ENCODE measurements at places on chromosomes 5 and 9.

DNA sequence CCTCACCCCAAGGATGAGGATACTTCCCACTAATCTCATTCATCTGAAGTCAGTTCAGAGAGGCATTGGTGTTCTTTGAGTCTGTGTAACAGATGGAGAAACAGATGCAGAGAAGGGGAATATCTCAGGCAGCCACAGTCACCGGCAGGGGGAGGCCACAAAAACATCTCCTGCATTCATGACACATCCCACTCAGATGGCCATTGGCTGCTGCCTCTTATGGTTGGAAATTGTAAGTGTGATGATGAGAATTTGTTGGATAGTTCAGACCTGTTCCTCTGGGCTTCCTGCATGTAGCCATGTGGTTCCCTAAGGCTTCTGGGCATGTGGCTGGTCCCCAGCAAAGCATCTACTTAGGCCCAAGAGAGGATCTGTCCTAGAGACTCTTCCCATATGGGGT lies 45.9 kb upstream of the GABRP start:
- DNase-seq, result no peak

DNA sequence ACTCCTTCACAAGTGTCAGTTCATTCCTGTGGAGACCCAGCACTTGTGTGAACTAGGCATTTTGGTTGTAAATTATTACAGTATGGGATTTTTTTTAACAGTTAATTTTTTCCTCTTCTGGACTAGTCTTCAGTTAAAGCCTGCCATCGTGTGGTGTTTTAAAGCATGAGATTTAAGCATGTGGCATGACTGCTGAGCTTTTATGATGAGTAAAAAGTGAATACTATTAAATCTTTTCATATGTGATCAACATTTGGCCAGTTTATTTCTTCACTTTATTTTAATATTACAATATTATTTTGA lies 25.0 kb downstream of the LMNB1 start:
- DNase-seq, result no peak

DNA sequence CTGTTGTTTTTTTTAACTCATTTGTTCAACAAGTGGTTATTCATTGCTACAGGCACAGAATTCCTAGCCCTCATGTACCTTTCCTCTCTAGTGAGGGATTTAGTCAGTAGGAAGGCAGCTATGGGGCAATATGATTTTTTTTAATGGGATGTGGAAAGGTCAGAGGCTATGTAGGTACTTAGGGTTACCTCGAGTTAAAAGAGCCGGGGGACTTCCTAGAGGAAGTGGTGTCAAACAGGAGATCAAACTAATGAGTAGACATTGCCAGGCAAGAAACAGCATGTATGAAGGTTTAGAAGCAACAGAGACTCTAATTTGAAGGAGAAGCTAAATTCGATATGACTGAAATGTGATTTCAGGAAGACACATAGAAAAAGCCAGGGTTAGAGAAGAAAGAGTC lies 50.7 kb downstream of the ITGA2 start:
- DNase-seq, result no peak

DNA sequence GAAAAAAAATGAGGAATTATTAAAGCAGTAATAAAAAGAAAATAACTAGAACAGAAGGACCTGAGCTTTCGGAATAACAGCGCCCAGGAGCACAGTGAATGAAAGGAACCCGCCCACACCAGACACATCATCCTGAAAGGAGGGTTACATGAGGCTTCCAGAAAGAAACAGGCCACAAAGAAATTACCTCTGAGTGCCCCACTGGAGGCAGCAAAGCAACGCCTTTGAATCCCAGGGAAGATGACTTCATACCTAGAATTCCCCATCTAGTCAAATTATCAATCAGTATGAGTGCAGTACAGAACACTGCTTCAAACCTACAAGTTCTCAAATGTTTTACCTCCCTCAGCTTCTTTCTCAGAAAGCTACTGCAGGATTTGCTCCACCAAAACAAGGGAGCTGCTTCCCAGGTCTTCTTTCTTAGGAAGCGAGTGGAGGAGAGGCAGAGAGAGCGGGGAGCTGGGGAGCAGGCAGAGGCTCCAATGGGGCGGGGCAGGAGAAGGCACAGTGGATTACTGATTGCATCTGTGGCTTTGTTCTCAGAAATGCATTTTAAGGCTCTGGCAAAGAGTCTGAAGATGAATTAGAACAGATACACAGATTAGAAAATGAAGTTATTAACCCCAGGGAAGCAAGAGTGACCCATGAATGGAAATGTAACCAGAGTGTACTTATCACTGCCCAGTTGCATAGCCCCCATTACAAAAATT lies 87.1 kb downstream of the SEMA4D start:
- no peak for DNase-seq

GRCh38 chr5:154081246-154081645 lies 42.5 kb downstream of the MFAP3 start:
- no peak for DNase-seq

- DNase-seq, result no peak
Observed at GRCh38 chr5:154811239-154811638, 39.2 kb downstream of the FAXDC2 start.

DNA sequence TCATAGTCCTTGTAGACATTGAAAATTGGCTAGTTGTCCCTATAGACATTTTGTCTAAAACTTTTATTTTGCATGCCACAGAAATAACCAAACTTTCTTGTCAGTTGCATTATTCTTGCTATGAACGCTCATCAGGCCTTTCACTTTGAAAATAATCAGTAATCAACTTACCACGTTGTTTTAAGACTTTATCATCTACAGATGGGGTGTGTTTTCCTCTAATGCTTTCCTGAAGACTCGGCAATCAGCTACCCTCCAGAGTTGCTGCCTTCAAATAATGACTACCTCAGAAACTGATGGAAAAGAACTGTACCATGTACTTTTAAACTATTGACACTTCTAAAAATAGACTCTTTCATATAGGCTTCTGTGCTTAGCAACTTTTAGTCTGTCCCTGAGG lies 33.5 kb upstream of the HSPB3 start:
- DNase-seq, result no peak

GRCh38 chr9:36461323-36461722 lies 61.3 kb upstream of the RNF38 start:
- no peak for DNase-seq

- DNase-seq, result no peak
Observed at GRCh38 chr9:123105490-123105889, 72.0 kb downstream of the GPR21 start.

- no peak for DNase-seq
Observed at GRCh38 chr5:96476654-96477053, 43.6 kb upstream of the PCSK1 start.

DNA sequence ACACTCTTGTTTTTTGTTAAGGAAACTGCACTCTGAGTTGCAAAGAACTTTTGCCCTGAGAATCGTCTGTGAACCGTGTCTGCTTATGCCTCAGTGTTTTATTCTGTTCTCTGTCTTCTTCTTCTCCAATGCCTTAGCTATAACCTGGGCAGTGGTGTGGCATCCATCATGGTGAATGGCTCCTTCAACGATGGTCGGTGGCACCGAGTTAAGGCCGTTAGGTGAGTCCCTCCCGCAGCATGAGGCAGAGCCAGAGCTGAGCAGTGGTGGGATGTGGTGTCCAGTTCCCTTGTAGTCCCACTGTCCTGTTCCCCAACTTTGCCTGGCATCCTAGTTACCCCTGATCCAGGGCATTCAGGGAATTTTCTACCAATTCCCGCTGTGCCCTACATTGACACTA lies 98.3 kb downstream of the LIFR start:
- no peak for DNase-seq

- no peak for DNase-seq
Observed at GRCh38 chr9:95305770-95306492, 11.6 kb downstream of the FANCC start.

GRCh38 chr9:103941104-103941503 lies 153.0 kb upstream of the SMC2 start:
- DNase-seq, result no peak

DNA sequence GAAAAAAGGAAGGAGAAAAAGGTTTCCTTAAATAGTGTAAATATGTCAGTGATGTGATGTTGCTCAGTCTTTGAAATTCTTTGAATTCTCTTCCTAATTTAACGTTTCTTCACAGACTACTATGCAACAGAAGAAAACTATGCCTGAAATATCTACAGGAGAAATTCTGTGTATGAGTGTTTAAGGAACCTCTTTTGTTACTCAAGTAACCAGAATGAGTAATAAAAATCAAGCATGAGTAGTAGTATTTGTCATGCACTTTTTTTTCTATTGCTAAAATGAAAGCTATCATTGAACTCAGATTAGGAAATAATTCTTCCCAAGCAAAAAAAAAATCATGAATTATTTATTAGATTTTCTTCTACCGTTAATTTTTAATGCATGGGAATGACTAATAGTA lies 20.3 kb upstream of the THG1L start:
- no peak for DNase-seq

Data from stimulated activated CD4-positive, alpha-beta T cell treated with anti-CD3 and anti-CD28 coated beads, Interleukin-1b, Interleukin-23, amount 100 ng/mL, for 1 hour (primary cell).